ENCODE measurements at places on chromosomes 2 and 18. TPM values are rescaled to one million over a fixed set of nuclear protein-coding genes. Genes with fewer than 3 reads are reported as not detected.

The MAPK4 gene
- total RNA-seq = 0.11 TPM

- DNase-seq = no peak
- no peaks in the 10 kb centered on the region for H3K4me1 ChIP-seq
- no peaks in the 10 kb centered on the region for H3K36me3 ChIP-seq
- H3K27me3 ChIP-seq = no peaks in the 10 kb centered on the region
- no peak overlapping the region for H3K27ac ChIP-seq
Measured at GRCh38 chr2:10235099-10235908, 67.4 kb upstream of the HPCAL1 start.

DNA sequence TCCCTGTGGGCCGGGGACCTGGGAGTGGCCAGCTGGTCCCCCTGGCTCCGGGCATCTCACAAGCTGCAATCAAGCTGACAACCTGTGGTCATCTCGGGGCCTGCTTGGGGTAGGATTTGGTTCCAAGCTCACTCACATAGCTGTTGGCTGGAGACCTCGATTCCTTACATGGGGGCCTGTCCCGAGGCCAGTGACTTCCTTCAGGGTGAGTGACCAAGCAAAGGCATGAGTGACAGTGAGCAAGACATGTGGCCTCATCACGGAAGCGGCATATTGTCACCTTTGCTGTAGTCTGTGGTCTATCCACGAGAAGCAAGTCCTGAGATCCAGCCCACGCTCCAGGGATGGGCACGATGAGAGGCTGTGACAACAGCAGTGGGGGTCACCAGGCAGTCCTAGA lies 131.4 kb upstream of the ID2 start:
- H3K4me1 ChIP-seq = peaks cover 24% of the 10 kb centered on the region
- H3K27me3 ChIP-seq = no peaks in the 10 kb centered on the region
- H3K36me3 ChIP-seq = no peaks in the 10 kb centered on the region

The REG3G gene
- 0.51 TPM for total RNA-seq

GRCh38 chr2:209694748-209695147 lies 76.9 kb upstream of the UNC80 start:
- DNase-seq = no peak
- H3K4me3 ChIP-seq = no peak overlapping the region
- H3K27me3 ChIP-seq = no peaks in the 10 kb centered on the region
- no peak overlapping the region for H3K27ac ChIP-seq
- no peaks in the 10 kb centered on the region for H3K36me3 ChIP-seq

DNA sequence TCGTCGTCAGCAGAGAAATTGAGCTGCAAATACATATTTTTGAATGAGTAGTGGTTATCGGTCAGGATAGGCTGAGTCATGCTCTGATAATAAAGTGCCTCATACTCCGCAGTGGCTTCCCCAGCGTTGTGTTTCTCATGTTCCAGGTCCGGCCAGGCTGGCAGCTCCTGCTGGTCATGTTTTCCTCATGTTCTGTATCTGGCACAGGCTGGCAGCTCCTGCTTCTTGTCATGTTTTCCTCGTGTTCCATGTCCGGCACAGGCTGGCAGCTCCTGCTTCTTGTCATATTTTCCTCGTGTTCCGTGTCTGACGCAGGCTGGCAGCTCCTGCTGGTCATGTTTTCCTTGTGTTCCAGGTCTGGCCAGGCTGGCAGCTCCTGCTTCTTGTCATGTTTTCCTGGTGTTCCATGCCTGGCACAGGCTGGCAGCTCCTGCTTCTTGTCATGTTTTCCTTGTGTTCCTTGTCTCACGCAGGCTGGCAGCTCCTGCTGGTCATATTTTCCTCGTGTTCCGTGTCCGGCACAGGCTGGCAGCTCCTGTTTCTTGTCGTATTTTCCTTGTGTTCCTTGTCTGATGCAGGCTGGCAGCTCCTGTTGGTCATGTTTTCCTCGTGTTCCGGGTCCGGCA lies 148.9 kb downstream of the ATP9B start:
- no peaks in the 10 kb centered on the region for H3K36me3 ChIP-seq
- H3K4me3 ChIP-seq = no peak overlapping the region
- H3K4me1 ChIP-seq = no peaks in the 10 kb centered on the region
- no peak overlapping the region for H3K27ac ChIP-seq
- H3K27me3 ChIP-seq = no peaks in the 10 kb centered on the region

GRCh38 chr2:32246911-32247310 lies 17.8 kb downstream of the NLRC4 start:
- H3K27me3 ChIP-seq = no peaks in the 10 kb centered on the region
- H3K27ac ChIP-seq = no peak overlapping the region
- no peak for DNase-seq
- no peak overlapping the region for H3K4me3 ChIP-seq
- H3K36me3 ChIP-seq = no peaks in the 10 kb centered on the region
- H3K4me1 ChIP-seq = no peaks in the 10 kb centered on the region
